ENCODE measurements at places on chromosomes 5 and 9. TPM values are rescaled to one million over a fixed set of nuclear protein-coding genes. Genes with fewer than 3 reads are reported as not detected.

FUT7 gene
- not detected for total RNA-seq

GADD45G gene
- total RNA-seq, result 0.39 TPM

AKNA gene
- total RNA-seq, result 6.8 TPM

AOPEP gene
- 16.5 TPM for total RNA-seq

SLC45A2 gene
- 0.20 TPM for total RNA-seq

LCN10 gene
- total RNA-seq, result under 0.01 TPM

PCDHA11 gene
- under 0.01 TPM for total RNA-seq

GABRB2 gene
- total RNA-seq, result not detected

RAD1 gene
- 23.9 TPM for total RNA-seq

TXN gene
- 303 TPM for total RNA-seq

PCDHB11 gene
- 0.37 TPM for total RNA-seq

SCGB3A2 gene
- total RNA-seq, result not detected

ZNG1F gene
- 5.5 TPM for total RNA-seq

LCN15 gene
- not detected for total RNA-seq

ST8SIA4 gene
- total RNA-seq, result 0.78 TPM

ANKRD31 gene
- total RNA-seq, result under 0.01 TPM

PHF24 gene
- total RNA-seq, result not detected

ZNF366 gene
- total RNA-seq, result not detected

CERCAM gene
- total RNA-seq, result 55.1 TPM

CENPK gene
- 20.9 TPM for total RNA-seq

FGF1 gene
- 0.98 TPM for total RNA-seq

C9orf153 gene
- total RNA-seq, result 0.20 TPM

C9 gene
- not detected for total RNA-seq

ASPN gene
- 0.78 TPM for total RNA-seq

CATSPER3 gene
- under 0.01 TPM for total RNA-seq

HRH2 gene
- total RNA-seq, result not detected

ALDOB gene
- not detected for total RNA-seq

SLC6A3 gene
- total RNA-seq, result under 0.01 TPM

GALNT12 gene
- 19.8 TPM for total RNA-seq

PKD2L2 gene
- total RNA-seq, result not detected

SEMA5A gene
- total RNA-seq, result 11.0 TPM

PRLR gene
- 0.20 TPM for total RNA-seq

PROB1 gene
- 0.73 TPM for total RNA-seq

KIF3A gene
- 3.7 TPM for total RNA-seq

PDE6A gene
- not detected for total RNA-seq

ANKRD18A gene
- not detected for total RNA-seq

IL13 gene
- under 0.01 TPM for total RNA-seq

DCAF10 gene
- total RNA-seq, result 18.4 TPM

CARTPT gene
- not detected for total RNA-seq

CAMK2A gene
- 0.73 TPM for total RNA-seq

PDGFRB gene
- total RNA-seq, result 297 TPM
